Hair follicle dermal papilla cell (primary cell): ENCODE measurements at places on chromosomes 1 and 21. TPM values are rescaled to one million over a fixed set of nuclear protein-coding genes. Genes with fewer than 3 reads are reported as not detected.

Gene JAM2
- total RNA-seq: 14.7 and 16.2 TPM in 2 replicates

Gene PRDM16
- 0.32 and 0.85 TPM in 2 replicates for total RNA-seq

Gene OVAAL
- not detected in 2 replicates for total RNA-seq

Gene NPPA
- not detected in 2 replicates for total RNA-seq

Gene PLEKHA6
- total RNA-seq: 0.12 and 0.32 TPM in 2 replicates

Gene PPM1J
- total RNA-seq: 1.3 and 1.6 TPM in 2 replicates

Gene ZNHIT6
- 16.8 and 17.8 TPM in 2 replicates for total RNA-seq
